Jurkat, Clone E6-1 (cell line): ENCODE measurements at places on chromosomes 12 and 14.
A peak's percentile ranks its signal among the peaks of the same experiment; 100 is the strongest.

GRCh38 chr12:81222846-81223592, 145.1 kb downstream of the ACSS3 start:
- DNase-seq = no peak

- no peak for DNase-seq
Observed at GRCh38 chr12:124537525-124538193, 29.8 kb downstream of the NCOR2 start.

- DNase-seq = no peak
Observed at GRCh38 chr12:105445649-105446048, 115.2 kb downstream of the C12orf75 start.

GRCh38 chr14:54798465-54799124, 104.0 kb downstream of the GCH1 start:
- no peak for DNase-seq

GRCh38 chr12:70641691-70642090, 4.5 kb upstream of the PTPRB start:
- DNase-seq = no peak

GRCh38 chr14:47194055-47194454, 481.4 kb downstream of the MDGA2 start:
- no peak for DNase-seq

DNA sequence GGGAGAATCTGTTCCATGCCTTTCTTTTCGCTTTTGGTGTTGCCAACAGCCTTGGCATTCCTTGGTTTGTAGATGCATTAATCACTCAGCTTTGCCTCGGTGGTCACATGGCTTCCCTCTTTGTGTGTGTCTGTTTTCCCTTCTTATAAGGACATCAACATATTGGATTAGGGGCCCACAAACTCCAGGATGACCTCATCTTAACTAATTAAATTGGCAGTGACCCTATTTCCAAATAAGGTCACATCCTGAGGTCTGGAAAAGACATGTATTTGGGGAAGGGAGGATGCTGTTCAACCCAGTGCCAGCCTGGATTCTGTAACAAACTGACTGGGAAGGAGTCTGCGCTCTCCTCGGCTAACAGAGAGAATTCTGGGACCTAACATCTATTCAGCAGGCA, 365.7 kb upstream of the FKBP4 start:
- no peak for DNase-seq

GRCh38 chr14:51024377-51024776, 70.5 kb downstream of the TRIM9 start:
- no peak for DNase-seq

DNA sequence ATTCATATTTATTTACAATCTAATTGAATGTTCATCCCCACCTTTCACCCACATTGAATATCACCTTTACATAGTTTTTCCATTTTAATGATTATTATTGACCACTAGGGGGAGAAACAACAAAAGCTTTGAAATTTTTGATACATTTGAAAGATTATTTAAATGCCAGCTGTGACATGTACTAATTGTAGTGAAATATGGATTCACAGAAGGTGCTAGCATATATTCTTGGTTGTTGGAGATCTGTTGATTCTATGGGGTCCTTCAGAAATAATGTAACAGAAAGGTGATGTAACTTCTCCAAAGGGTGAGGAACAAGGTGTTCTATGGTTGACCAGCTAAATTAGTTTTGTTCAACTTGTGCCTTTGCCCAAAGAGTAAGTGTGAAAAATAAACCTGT, 22.4 kb upstream of the GPR33 start:
- DNase-seq = peak; percentile 10

- no peak for DNase-seq
Observed at GRCh38 chr12:30825341-30825740, 70.6 kb upstream of the CAPRIN2 start.

DNA sequence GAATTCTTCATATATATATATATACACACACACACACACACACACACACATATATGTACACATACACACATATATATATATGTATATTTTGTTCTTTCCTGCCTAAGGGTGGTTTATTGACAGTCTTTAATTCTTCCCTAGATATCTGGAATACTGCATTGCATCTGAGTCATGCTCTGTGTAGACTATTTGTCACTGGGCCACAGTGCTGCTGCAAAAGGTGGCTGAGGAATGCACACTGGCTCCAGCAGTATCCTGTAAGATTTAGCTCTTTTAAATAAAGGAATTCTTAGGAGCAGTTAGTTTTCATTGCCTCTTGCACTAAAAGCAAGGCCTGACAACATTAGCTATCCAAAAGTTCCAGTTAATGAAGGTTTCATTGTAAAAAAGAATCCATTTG, 200.9 kb downstream of the APAF1 start:
- DNase-seq = no peak

DNA sequence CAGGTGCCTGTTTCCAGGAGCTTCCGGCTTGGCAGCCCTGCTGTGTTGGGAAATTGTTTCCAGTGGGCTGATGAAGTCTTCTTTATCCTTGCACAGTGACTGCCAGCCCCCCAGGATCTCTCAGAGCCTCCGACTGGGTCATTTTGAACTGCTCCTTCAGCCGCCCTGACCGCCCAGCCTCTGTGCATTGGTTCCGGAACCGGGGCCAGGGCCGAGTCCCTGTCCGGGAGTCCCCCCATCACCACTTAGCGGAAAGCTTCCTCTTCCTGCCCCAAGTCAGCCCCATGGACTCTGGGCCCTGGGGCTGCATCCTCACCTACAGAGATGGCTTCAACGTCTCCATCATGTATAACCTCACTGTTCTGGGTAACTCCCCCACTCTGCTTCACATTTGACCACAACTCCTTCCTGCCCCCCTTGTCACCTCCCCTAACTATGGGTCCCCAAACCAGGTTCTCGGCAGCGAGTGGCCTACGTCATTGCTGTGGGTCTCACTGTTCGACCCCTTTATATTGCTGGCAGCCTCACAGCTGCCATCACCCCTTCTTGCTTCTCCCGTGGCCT, 2.3 kb downstream of the LAG3 start:
- DNase-seq = no peak

DNA sequence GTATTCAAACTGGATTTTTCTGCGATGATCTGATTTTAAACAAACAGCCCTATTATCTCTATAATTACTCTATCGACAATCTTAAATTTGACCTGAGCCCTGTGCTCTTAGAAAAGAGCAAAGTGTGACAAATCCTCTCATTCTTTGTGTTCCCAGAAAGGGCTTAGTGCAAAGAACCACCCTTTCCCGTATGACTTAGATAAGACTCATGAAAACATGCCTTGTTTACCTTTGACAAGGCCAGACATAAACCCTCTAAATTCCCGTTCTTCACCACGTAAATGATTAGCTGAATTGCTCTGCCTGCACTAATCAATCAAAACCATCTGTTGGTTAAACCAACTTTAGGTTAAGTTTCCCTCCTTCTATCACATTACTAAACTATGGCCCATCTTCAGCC, 285.7 kb upstream of the SEL1L start:
- no peak for DNase-seq

- no peak for DNase-seq
Observed at GRCh38 chr14:84108746-84109457, 1421.0 kb upstream of the FLRT2 start.

- no peak for DNase-seq
Observed at GRCh38 chr14:95314609-95315008, 5.1 kb downstream of the CLMN start.

GRCh38 chr12:47891356-47891755, 13.4 kb downstream of the VDR start:
- no peak for DNase-seq

DNA sequence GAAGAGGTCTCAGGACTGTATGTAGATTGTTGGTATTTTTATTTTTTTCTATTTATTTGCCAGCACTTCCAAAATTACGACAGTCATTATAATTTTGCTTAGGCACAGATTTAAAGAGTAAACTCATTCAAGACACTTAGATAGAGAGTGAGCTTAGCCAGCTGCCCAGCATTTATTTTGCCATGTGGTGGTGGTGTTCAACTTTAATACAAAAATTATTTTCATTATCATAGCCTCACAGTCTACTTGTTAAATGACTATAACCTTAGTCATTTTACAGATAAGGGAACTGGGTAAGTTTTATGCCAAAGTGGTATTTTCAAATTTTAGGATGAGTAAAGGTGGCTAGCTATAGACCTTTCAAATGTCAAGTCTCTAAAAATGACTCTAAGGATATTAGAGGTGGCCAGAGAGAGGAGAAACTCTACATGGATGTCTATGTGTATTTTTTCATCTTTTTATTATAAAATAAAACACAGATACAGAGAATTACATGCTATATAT, 66.7 kb downstream of the LRRC9 start:
- no peak for DNase-seq

GRCh38 chr14:37695866-37696265, 100.4 kb downstream of the TTC6 start:
- DNase-seq = no peak

DNA sequence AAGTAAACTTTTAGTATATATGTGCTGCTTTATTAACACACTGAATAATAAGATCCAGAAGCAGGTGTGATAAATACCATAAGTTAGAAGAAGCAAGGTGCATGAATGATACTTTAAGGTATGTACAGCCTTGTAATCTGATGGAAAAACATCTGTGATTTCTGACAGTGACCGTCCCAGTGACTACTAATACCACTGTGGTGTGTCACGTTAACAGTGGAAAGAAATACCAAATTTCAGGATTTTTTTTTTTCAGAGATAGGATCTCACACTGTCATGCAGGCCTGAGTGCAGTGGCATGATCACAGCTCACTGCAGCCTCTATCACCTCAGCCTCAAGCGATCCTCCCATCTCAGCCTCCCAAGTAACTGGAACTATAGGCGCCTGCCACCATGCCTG, 21.5 kb downstream of the SDS start:
- DNase-seq = no peak

GRCh38 chr14:77085538-77085937, 12.5 kb upstream of the CIPC start:
- DNase-seq = no peak

GRCh38 chr12:22755629-22756028, 130.7 kb downstream of the ETNK1 start:
- DNase-seq = no peak

DNA sequence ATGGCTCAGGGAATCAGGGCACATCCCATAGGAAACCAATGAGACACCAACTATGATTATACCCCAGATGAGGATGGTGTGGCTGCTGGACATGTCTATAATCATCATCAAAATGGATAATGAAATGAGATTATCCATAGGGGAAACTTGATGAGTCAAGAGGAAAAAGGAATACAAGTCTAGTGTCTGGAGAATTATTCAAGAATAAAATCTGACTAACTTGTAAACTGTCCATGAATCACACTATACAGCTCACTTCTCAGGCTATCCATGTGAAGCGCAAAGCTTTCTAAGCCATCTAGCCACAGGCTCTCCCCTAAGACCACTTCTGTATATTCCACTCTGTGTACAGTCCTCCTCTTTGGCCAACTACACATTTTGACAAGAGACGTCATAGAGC, 52.5 kb downstream of the DUSP16 start:
- no peak for DNase-seq

DNA sequence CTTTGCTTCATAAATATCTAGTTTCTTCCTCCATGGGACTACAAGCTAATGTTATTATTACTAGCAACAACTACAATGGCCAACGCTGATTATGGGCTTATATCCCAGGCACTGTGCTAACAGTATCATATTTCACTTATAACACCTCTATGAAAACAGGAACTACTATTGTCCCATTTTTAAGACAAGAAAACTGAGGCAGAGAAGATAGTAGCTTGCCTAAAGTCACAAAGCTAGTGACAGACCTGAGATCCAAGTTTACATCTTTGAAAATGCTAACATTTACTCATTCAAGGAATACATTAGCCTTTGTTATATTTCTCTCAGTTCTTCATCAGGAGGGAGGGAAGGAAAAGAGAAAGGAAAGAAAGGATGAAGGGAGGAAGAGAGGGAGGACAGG, 32.8 kb downstream of the GIT2 start:
- DNase-seq = no peak

GRCh38 chr14:31196839-31197492, 10.6 kb downstream of the HECTD1 start:
- DNase-seq = no peak

GRCh38 chr12:459430-460258, at the start of gene B4GALNT3:
TSS of gene B4GALNT3 (plus strand) at chr12:459939. CDS start at chr12:460377, 438 bp downstream.
- DNase-seq = no peak

- peak; percentile 98 for DNase-seq
Observed at GRCh38 chr14:55191203-55192053, at the start of gene DLGAP5. TSS of gene DLGAP5 (minus strand) at chr14:55191585. CDS start at chr14:55189179, 2,406 bp downstream.

DNA sequence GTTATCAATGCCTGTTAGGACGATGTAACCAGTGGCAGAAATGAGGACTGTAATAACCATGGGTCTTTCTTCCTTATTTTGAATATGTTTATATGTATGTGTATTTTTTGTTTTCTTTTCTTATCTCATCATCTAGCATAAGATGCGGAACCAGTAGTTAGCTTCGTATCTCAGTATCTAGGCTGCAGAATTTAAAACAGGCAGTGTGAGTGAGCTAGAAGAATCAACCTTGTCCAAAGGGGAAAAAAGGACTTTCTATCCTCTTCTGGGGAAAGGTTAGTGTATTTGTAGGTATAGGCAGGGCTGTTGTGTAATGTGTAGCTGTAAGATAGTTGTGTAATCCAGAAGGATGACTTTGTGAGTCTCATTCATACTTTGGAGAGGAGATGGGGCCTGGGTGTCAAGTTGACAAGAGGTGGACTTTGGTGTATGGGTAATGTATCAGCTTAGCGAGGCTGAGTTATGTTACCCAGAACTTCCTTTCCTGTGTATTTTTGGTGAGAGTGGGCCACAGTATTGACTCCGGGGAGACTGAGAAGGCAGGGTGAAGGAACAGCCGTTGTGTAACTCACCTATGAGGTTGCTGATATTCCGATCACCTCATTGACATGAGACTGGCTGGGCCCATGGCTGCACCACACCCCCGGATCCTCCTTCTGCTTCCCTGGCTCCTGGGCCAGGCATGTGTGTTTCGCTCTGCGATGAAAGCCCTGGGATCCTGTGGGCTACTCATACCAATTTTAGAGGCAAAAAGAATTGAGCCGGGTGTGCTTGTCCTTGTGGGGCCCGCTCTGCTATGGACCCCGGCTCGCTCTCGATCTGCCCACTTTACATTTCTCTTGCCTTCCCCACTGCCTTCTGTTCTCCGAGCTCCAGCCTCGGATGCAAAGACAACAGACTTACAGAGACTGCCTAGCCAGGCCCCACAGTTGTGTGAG, 24.3 kb downstream of the DLK1 start:
- no peak for DNase-seq

DNA sequence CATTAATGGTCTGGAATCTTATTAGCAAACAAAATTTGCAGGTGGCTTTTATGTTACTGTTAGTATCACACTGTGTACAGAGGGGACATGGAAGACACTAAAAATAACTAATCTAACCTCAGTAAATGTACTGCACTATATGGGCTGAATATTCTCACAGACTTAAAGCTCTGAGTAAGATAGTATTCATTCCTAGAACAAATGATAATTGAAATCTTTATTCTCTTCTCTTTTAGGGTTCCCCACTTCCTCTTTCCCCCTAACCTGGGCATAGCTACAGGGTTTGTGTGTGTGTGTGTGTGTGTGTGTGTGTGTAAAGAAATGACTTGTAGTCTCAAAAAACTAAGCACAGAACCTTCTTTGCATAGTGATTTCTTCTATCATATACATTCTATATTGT, 21.4 kb upstream of the HECTD1 start:
- no peak for DNase-seq

- DNase-seq = no peak
Observed at GRCh38 chr14:22849212-22849819, 12.9 kb downstream of the MMP14 start.
